ENCODE measurements at places on chromosomes 2 and 18. TPM values are rescaled to one million over a fixed set of nuclear protein-coding genes. Genes with fewer than 3 reads are reported as not detected.

The POMC gene
- 8.5 TPM for total RNA-seq

DNA sequence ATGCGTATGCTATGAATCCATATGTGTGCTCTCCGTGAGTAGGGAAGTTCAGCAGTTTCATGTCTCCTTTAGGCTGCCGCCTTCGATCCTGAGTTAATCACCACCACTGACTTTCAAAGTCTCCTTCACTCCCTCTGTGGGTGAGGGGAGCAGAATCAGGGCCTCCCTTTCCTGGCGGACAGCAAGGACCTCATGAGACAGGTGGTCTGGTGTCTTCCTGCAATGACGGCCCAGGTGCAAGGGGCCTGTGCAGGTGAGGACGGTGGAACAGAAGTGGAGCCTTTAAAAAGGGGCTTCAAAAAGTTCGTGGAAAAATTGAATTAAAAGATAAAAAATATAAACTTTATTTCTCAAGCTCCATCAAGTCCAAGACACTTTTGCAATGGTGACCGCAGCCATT is 222.6 kb downstream of the TWIST2 start:
- H3K27ac ChIP-seq: no peak overlapping the region
- no peak for DNase-seq
- H3K36me3 ChIP-seq: no peaks in the 10 kb centered on the region

The KCNG3 gene
- total RNA-seq: not detected

- H3K4me1 ChIP-seq: no peaks in the 10 kb centered on the region
- no peak overlapping the region for H3K4me3 ChIP-seq
- peak; percentile 7 for DNase-seq
- no peaks in the 10 kb centered on the region for H3K27me3 ChIP-seq
These were observed 86.3 kb downstream of the NDUFA10 start for GRCh38 chr2:239938651-239939486.

DNA sequence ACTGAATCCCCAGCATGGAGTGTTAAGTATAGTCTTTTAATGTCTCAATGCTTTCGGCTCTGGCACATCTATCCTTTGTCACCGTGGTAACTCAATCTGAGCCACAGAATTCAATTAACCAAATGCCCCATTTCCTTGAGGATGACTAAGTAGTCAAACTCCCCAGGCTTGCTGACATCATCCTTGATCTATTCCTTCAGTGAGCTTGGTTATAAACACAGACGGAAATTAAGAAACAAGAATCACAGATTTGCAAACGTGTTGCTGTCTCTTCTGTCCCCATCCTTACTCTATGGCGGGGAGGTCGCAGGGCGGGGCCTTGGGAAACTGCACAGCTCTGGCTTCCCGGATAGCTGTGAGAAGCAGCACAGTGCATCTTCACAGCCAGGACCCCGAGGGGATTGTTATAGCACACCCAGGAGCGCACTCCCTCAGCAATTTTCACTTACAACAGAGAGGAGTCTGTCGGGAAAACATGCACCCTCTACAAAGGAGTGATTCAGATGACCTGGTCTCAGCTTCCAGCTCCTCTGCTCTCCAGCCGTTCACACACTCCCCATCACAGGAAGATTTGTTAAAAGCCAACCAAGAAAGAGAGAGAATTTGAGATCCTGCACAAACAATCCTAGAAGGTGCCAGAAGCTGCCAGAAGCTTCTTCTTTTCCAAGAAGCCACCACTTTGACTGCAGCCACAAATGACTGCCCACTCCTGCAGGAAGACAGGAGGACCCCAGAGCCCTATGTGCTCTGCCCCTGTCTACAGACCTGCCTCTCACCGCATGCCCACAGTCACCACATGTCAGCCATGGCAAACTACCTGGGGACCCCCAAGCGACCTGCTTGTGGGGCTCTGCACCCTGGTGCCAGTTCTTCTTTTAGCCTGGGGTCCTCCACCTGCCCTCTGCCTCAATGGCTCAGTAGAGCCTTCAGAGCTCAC is 44.9 kb upstream of the YWHAQ start:
- no peaks in the 10 kb centered on the region for H3K36me3 ChIP-seq
- no peaks in the 10 kb centered on the region for H3K27me3 ChIP-seq
- DNase-seq: no peak
- no peak overlapping the region for H3K27ac ChIP-seq
- no peak overlapping the region for H3K4me3 ChIP-seq

The CNGA3 gene
- not detected for total RNA-seq

- no peaks in the 10 kb centered on the region for H3K4me1 ChIP-seq
- H3K4me3 ChIP-seq: no peak overlapping the region
- DNase-seq: no peak
- H3K27ac ChIP-seq: no peak overlapping the region
- no peaks in the 10 kb centered on the region for H3K27me3 ChIP-seq
These were observed 530.0 kb downstream of the BCL11A start for GRCh38 chr2:60023256-60023985.

DNA sequence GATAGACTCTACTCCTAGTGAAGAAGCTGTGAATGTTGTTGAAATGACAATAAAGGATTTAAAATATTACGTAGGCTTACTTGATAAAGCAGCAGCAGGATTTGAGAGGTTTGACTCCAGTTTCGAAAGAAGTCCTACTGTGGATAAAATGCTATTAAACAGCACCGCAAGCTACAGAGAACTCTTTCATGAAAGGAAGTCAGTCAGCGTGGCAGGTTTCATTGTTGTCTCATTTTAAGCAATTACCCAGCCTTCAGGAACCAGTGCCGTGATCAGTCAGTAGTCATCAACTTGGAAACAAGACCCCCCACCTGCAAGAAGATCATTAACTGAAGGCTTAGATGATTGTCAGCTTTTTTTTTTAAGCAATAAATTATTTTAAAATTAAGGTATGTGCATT is 14.0 kb downstream of the USP14 start:
- no peak overlapping the region for H3K4me3 ChIP-seq
- no peaks in the 10 kb centered on the region for H3K27me3 ChIP-seq
- no peak overlapping the region for H3K27ac ChIP-seq
- H3K4me1 ChIP-seq: no peaks in the 10 kb centered on the region

DNA sequence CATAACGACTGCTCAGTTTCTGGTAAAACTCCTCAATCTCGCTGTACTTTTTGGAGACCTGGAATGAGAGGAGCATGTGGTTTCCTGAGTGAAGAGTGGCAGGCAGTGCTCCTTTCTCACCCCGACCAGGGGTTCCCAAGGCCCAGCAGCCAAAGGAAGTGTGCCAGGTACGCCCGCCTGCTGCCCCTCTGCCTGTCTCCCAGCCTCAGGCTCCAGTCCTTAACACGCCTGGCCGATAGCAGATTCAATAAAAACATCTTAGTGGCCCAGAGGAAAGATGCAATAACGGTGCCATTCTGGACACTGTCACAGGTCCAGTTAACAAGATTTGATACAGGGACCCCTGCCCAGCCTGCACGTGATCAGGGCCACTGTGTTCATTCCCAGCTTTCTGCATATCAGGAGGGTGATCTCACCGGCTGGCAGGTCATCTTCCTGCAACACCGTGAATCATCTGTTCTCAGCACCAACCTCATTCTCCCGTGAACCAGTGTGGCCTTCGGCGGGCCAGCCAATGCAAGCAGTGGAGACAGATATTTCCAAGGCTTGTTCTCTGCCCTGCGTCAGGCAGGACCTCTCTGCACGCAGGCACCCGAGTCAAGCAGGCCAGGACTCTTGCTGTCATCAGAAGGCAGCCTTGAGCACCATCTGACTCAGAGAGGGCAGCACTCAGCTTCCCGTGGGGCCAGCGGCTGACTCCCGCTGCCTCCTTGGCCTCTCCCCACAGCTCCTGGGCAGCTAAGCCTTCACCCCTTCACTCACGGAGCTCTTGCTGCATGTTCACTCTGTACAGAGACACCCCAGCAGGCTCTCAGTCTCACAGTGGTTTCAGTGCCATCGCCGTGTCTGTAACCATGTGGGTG is 9.5 kb downstream of the HS1BP3 start:
- no peaks in the 10 kb centered on the region for H3K27me3 ChIP-seq
- H3K4me1 ChIP-seq: peaks cover 9% of the 10 kb centered on the region
- H3K27ac ChIP-seq: peak overlapping the region; percentile 57
- no peak overlapping the region for H3K4me3 ChIP-seq
- DNase-seq: peak; percentile 78

The STK11IP gene
- 0.51 TPM for total RNA-seq

The ALPI gene
- total RNA-seq: not detected

The SETBP1 gene
- total RNA-seq: 32.8 TPM

- H3K4me1 ChIP-seq: no peaks in the 10 kb centered on the region
- no peak overlapping the region for H3K27ac ChIP-seq
- no peaks in the 10 kb centered on the region for H3K36me3 ChIP-seq
- DNase-seq: no peak
- no peak overlapping the region for H3K4me3 ChIP-seq
These were observed 38.6 kb upstream of the CD28 start for GRCh38 chr2:203667838-203668237.

- no peaks in the 10 kb centered on the region for H3K4me1 ChIP-seq
- no peak overlapping the region for H3K4me3 ChIP-seq
- no peak overlapping the region for H3K27ac ChIP-seq
- DNase-seq: no peak
- H3K27me3 ChIP-seq: no peaks in the 10 kb centered on the region
These were observed 39.1 kb downstream of the ABCB11 start for GRCh38 chr2:168992026-168992425.

The THSD7B gene
- total RNA-seq: 0.26 TPM

The CHRNA1 gene
- total RNA-seq: not detected

The EGR4 gene
- not detected for total RNA-seq

GRCh38 chr2:233844064-233844807 is 10.1 kb downstream of the HJURP start:
- H3K27me3 ChIP-seq: no peaks in the 10 kb centered on the region
- no peak overlapping the region for H3K4me3 ChIP-seq
- no peaks in the 10 kb centered on the region for H3K4me1 ChIP-seq
- DNase-seq: no peak
- H3K27ac ChIP-seq: no peak overlapping the region
- no peaks in the 10 kb centered on the region for H3K36me3 ChIP-seq

- no peaks in the 10 kb centered on the region for H3K27me3 ChIP-seq
- H3K4me3 ChIP-seq: no peak overlapping the region
- DNase-seq: no peak
These were observed 131.5 kb downstream of the ZNF516 start for GRCh38 chr18:76363436-76364120.
